ELR (cell line): ENCODE measurements at places on chromosomes 16 and 17.
A peak's percentile ranks its signal among the peaks of the same experiment; 100 is the strongest.

DNA sequence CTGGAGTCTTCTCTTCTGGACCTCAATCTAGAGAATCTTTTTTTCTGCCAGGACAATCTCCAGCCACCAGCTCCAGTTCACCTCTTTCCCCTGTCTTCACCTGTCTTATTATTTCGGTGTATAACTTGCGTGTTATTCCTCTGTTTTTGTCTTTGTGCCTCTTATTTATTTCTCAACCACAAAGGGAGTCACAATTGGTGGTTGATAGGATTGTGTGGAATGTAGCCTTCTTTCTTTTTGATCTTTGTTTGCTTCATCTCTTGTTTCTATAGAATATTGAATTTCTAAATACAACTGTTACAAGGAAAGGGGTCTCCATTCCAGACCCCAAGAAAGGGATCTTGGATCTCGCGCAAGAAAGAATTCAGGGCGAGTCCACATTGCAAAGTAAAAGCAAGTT is 35.9 kb upstream of the HAS3 start:
- DNase-seq = no peak

GRCh38 chr16:30710971-30711370 is 12.0 kb downstream of the SRCAP start:
- peak; percentile 40 for DNase-seq

DNA sequence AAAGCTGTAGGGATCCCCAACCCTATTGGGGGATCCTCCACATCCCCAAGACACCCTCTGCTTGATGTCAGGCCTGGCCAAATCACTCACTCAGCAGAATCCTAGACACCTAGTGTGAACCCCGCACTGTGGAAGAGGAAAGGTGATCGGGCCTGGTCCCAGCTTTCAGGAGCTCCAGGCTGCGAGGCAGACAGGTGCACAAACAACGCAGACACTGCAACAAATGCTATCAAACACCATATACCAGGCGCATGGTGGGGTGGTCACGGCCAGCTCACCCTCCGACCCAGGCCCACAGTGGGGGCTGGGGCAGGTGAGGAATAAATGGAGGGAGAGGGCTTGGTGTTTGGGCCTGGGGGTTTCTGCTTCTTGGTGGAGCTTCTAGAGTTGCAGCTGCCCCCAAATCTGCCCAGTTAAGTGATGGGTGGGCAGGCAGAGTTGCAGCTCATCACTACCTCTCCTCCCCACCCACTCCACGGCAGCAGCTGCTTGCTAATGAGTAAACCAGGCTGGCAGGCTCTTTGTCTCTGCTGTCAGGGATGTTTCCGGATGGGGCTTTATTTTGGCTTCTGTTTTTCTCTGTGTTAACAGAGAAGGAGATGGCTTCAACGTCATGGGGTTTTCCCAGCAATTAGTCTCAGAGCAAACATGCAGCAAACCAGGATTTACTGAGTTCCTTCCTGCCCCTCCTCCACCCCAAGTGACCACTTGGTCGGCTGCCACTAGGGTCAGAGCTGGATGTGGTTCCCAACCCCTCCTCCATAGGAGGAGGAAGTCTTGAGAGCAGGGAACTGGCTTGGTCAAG is 46.6 kb downstream of the PECAM1 start:
- peak; percentile 83 for DNase-seq

- peak; percentile 95 for DNase-seq
Measured at GRCh38 chr17:31321481-31321880, at the start of gene EVI2A. EVI2A (minus strand) TSS chr17:31321622; CDS start chr17:31319013, 2,609 bp downstream.
